ENCODE measurements at places on chromosomes 12 and 14.

- DNase-seq, result no peak
Observed at GRCh38 chr12:124709722-124710687, 142.6 kb upstream of the NCOR2 start.

GRCh38 chr12:64039281-64039871 lies 182.7 kb downstream of the KICS2 start:
- no peak for DNase-seq

DNA sequence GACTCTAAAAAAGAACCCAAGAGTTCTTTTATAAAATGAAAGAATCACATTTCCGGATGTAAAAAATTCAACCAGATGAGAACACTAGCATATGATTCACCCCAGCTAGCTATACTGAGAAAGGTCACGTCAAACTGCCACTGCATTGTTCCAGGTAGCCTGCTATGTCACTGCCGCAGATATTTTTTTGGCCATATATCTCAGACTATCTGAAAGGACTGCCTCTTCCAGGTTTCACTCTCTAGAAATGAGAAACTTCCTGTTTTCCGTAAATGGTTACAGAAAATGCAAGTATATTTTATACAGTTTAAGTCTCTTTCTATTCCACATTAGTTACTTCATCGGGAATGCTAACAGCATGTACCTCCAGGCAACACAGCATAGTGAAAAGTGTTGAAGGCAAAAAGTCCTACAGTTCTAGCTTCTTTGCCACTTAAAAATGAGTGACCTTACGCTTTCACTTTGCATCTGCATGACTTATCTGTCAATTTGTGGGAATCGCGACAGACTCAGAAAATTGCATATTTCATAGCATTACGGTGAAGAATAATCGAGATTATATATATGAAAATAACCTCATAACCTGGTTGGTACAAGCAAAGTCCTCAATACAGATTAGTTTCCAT lies 105.2 kb downstream of the MED13L start:
- peak; percentile 91 for DNase-seq

DNA sequence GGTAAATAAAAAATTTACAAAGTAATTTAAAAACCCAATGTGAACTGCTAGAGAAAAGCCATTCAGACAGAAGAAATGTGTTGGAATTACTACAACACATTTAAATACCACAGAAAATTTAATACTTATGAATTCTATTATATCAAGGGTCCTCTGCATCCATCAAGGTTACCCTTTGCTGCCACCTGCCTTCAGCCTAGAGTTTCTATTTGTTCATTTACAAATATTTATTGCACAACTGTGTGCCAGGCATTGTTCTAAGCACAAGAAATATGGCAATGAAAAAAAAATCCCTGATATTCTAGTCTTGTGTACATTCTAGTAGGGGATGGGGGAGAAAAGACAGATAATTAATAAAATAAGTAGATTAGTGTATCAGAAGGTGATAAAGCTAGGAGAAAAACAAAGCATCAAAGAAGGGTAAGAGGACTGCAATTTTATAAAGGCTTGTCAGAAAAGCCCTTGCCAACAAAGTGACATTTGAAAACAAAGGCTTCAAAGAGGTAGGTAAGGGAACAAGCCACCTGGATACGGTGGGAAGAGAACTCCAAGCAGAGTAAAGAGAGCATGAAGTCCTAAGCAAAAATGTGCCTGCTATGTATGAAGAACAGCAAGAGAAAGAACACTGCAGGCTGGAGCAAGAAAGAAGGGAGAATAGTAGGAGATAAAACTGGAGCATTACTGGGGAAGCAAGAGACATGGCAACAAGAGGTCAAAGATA lies 59.1 kb upstream of the SLC6A13 start:
- DNase-seq, result peak; percentile 15

DNA sequence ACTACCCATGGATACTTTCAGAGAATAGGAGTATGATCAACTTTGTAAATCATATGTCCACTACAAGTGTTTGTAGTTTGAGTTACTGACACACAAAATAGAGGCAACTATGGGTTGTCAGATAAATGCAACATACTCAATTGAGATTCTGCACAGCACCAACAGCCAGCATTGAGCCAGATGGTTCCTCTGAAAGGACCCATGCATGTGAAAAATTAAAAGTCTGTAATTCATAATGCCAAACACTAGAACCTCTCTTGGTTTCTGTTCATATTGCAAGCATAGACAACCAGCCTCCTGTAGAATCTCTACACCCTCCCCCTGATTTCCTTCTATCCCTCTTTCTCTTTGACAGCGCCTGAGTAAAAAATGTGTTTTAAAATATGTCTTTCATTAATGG lies 831.0 kb downstream of the C12orf50 start:
- DNase-seq, result no peak

GRCh38 chr12:109461846-109462756 lies 15.0 kb downstream of the KCTD10 start:
- no peak for DNase-seq

DNA sequence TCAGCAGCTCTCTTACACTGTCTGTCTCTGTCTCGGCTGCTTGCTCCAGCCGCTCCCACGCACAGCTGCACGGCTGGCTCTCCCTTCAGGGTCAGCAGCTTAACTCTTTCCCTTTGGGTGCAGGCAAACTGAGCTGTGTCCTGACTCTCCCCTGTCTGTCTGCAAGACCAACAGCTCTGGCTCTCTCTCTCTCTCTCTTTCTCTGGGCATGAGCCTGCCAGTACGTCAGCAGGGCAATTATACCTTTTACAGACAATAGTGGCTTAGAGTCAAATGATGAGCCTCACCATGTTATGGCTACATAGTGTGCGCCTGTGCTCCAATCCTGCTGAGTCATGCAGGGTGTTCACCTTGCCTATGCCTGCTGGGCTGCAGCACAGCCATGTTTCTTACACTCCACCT lies 120.5 kb upstream of the DDHD1 start:
- no peak for DNase-seq

GRCh38 chr12:20259786-20260185 lies 108.6 kb upstream of the PDE3A start:
- DNase-seq, result no peak

GRCh38 chr12:8948701-8949341 lies 624 bp downstream of the M6PR start:
- peak; percentile 27 for DNase-seq

GRCh38 chr12:90366286-90366685 lies 588.7 kb downstream of the CCER1 start:
- no peak for DNase-seq

GRCh38 chr12:12807970-12808702 lies 5.0 kb upstream of the DDX47 start:
- DNase-seq, result peak; percentile 73

GRCh38 chr12:55194382-55194781 lies 26.4 kb upstream of the OR10A7 start:
- no peak for DNase-seq

GRCh38 chr14:23145794-23146350 lies 26.8 kb upstream of the CEBPE start:
- no peak for DNase-seq

GRCh38 chr14:35414365-35414764 lies 9.8 kb upstream of the NFKBIA start:
- DNase-seq, result no peak

DNA sequence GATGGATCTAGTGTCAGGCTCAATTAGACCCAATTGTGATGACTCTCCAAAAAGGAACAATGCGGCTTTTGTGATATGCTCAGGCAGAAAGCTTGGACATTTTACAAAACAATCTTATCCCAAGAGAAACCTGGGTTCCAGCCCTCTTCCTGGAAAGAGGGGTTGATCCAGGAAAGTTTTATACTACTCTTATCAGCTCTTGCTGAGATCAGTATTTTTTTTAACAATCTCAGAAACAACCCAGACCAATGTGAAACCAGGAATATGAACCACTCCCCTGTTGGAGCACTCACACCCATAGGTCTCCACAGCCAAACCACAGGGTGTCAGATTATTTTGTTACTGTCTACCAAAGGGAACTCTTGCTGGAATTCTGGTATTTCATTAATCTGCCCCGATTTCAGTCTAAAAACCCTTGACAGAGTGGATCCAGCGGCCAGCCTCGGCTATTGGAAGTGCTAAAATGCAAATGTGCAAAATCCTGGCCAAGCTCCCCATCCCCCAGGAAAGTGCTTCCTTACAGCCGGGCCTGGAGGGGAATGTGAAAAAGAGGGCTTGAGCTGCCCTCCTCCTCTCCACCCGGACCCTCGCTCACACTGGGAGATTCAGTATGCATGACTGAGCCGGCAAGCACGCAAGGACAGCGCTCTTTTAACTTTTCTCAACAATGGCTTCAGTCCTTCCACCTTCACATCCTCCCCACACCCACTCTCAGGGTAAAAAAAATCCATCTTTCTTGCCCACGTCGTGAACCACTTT lies 4.0 kb downstream of the FBXL14 start:
- no peak for DNase-seq

GRCh38 chr12:2341871-2342270 lies 289.1 kb downstream of the CACNA1C start:
- no peak for DNase-seq

Measured in activated CD4-positive, alpha-beta T cell treated with anti-CD3 and anti-CD28 coated beads, Interleukin-10, Interleukin-2, amounts not matched to agents 100 ng/mL and 50 ng/mL, durations not matched to agents 16 hours and 8 hours (primary cell).